D341Med (cell line): ENCODE measurements at places on chromosomes 5 and 9.

DNA sequence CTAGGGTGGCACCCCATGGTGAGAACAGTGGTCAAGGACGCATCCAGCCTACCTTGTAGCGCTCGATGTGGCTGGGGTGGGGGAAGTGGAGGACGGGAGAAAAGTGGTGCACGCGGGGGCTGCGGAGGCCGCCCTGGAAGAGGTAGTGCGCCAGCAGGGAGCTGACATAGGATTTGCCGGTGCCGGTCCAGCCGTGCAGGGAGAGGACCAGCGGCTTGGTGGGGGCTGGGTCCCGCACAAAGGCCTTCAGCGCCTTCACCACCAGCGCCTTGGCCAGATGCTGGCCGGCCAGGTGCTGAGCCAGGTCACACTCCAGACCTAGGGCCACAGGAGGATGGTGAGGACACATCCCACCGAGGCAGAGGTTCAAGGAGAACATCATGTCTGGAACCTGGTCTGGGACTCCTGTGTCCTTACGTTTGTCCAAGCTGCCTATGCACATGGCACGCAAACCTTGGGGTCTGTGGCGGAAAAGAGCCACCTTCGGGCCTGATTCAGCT lies 797 bp downstream of the TOR2A start:
- no peak for DNase-seq

GRCh38 chr9:107223381-107223780 lies 59.7 kb upstream of the RAD23B start:
- DNase-seq, result no peak

- DNase-seq, result no peak
Observed at GRCh38 chr5:180069589-180070247, 1.8 kb downstream of the RNF130 start.

GRCh38 chr9:74821636-74822035 lies 66.1 kb downstream of the TRPM6 start:
- no peak for DNase-seq

DNA sequence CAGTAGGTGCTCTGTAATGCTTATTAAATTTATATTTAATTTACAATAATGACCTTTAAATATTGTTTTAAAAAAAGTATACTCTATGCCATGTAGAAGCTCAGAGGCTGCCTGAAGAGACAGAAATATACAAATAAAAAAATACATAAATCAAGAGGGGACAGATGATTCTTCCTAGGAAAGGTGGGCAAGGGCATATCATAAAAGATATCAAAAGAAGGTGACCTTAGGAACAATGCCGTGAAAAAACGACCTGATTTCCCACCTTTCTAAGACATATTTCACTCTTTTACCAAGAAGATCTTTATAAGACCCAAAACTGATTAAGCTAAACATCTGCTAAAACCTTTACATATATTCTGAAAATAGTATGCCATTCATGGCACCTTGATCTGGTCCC lies 128.9 kb downstream of the NFIB start:
- no peak for DNase-seq
